Lower leg skin (tissue), 4 donors: ENCODE measurements at places on chromosomes 5 and 9. TPM values are rescaled to one million over a fixed set of nuclear protein-coding genes. Genes with fewer than 3 reads are reported as not detected.

The MAST4 gene
- 109 TPM for total RNA-seq

The SLC44A1 gene
- total RNA-seq: 51.1 TPM

The LECT2 gene
- total RNA-seq: not detected

The DRD1 gene
- total RNA-seq: not detected

DNA sequence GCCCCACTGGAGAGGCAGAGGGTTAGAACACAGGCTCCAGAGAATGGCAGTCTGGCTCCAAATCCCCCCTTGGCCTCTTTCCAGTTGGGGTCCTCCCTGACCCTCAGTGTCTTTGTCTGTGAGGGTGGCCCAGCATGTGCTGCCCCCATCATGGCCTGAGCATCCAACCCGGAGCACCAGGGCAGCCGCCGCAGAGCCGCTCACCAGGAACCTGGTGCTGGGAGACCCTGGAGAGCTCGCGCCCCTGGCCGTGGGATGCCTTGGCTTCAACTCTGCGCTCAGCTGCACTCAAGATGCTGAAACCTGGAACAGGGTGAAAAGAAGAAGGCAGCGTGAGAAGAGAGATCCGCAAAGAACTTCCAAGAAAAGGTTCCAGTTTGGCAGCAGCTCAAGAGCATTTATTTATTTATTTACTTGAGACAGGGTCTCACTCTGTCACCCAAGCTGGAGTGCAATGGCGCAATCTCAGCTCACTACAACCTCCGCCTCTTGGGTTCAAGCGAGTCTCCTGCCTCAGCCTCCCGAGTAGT is 3.8 kb downstream of the CCDC187 start:
- DNase-seq: no peak

The FBXL7 gene
- 6.8 TPM for total RNA-seq

DNA sequence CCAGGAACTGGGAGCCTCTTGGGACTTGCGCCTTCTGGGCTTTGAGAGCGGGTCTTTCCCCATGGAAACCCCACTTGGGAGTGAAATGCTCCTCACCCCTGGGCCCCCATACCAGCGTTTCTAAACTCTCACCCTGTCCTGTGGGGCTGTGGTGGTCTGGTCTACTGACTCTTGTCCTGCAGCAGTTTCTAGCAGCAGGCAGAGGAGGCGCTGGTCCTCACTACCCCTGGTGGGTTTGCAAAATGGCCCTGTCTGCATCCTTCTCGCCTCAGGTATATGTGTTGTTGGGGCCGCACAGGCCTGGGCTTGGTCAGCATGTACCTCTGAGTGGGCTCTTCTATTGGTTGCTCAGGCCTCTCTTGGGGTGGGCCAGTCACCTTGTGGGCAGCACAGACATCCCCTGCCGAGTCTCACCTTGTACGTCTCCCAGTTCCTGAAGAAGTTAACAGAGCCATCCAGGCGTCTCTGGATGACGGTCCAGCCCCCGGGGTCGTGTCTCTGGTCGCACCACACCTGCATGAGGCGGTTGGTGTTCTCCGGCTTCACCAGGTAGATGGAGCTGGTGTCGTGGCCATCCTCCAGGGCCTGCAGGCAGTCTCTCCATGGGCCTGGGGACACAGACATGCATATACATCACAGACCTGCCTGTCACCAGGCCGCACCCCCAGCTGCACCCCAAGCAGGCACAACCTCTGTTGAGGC is 29.0 kb downstream of the ANGPTL2 start:
- no peak for DNase-seq

GRCh38 chr9:128005923-128006322 is 25.1 kb upstream of the EEIG1 start:
- DNase-seq: no peak

GRCh38 chr5:172335721-172336120 is 52.2 kb upstream of the UBTD2 start:
- DNase-seq: no peak

DNA sequence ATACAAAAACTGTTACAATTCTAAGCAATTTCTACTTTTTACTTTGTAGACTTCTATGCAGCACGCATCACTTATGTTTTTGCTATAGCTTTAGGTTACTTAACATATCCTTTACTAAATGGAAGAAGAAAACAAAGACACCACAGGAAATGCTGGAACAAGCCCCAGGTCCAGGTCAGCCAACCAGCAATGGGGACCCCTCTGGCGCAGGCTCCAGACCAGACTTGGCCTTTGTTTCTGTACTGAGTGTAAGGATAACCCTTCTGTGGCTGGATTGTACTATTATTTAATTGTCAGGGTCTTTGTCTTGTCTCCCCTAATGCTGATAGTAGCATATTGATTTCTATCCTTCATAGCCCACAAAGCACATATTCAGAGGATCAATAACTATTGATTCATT is 4.2 kb downstream of the SEMA4D start:
- no peak for DNase-seq

- DNase-seq: no peak
Measured at GRCh38 chr5:17213938-17214337, 3.5 kb upstream of the BASP1 start.

DNA sequence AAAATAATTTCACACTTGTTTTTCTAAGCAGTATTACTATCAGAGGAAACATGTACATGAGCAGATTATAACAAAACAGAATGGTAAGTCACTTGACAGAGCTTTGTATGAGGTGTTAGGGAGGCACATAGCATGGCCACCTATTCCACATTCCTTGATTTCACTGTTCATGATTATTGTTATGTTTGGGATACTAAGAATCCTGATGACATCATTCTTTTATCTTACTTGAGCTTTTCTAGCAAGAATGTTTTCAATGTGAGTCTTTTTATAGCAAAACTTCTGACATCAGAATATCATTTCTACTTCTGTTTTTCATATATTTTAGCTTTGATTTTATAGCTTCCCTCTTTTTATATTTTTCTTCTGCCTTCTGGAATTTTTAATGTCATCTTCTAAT is 208.2 kb downstream of the DMRTA1 start:
- no peak for DNase-seq

DNA sequence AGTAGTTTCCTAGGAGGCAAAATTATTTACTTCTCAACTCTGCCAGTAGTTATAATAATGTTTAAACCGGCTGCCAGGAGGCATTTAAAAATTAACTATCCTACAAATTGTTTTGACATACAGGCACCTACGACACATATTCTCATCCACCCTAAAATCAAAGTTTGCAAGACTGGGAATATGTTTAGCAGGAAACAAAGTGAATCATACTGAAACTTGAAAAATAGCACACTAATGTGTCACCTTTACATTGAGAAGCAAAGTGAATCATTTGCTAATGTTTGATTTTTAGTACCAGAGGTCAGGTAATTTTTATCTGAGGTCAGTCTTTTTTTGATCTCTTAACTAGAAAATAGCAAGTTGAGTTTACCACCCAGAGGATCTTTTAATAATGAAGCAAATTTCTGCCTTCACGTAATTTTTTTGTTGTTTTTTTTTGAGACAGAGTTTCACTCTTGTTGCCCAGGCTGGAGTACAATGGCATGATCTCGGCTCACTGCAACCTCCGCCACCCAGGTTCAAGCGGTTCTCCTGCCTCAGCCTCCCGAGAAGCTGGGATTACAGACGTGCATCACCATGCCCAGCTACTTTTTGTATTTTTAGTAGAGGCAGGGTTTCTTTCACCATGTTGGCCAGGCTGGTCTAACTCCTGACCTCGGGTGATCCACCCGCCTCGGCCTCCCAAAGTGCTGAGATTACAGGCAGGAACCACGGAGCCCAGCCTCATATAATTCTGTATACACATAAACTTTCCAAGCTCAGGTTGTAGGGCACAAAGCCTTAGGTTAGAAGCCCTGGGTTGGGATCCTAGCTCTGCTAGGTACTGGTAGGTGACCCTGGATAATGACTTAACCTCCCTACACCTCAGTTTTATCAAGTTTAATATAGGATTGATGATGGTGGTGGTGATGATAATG is 124.3 kb downstream of the UGCG start:
- DNase-seq: no peak

The ELOVL7 gene
- total RNA-seq: 96.9 TPM

The HAVCR1 gene
- total RNA-seq: not detected

GRCh38 chr9:105128908-105129600 is 115.4 kb upstream of the SLC44A1 start:
- DNase-seq: no peak

The NKD2 gene
- total RNA-seq: 9.4 TPM

GRCh38 chr5:24363789-24364481 is 280.8 kb downstream of the CDH10 start:
- DNase-seq: no peak

The COL23A1 gene
- total RNA-seq: 3.4 TPM

The MAMDC4 gene
- total RNA-seq: 1.4 TPM
